Naive thymus-derived CD8-positive, alpha-beta T cell (primary cell): ENCODE measurements at places on chromosomes 4 and X. TPM values are rescaled to one million over a fixed set of nuclear protein-coding genes. Genes with fewer than 3 reads are reported as not detected.

DNA sequence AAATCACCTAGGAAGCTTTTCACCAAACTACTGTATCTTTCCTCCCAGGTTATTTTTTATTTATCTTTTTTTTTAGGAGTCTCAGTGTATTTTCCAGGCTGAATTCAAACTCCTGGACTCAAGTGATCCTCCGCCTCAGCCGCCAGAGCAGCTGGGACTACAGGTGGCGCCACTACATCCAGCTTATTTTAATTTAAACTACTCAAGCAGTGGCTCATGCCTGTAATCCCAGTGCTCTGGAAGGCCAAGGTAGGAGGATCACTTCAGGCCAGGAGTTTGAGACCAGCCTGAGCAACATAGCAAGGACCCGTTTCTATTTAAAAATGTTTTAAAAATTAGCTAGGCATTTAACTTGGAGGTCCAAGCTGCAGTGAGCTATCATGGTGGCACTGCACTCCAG lies 37.8 kb downstream of the LEF1 start:
- no peak for DNase-seq

DNA sequence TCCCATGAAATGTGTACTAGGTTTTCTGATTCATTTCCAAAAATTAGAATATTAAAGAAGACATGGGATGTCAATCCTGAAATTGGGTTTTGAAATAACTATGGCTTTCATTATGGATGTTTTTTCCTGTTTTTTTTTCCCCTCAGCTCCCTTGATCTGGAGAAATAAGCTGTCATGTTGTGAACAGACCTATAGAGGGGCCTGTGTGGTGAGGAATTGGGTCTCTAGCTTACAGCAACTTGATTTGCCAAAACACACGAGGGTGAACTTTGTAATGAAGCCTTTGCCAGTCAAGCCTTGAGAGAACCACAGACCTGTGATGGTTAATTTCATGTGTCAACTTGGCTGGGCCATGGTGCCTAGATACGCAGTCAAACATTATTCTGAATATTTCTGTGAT lies 2413.6 kb downstream of the PCDH7 start:
- no peak for DNase-seq

DNA sequence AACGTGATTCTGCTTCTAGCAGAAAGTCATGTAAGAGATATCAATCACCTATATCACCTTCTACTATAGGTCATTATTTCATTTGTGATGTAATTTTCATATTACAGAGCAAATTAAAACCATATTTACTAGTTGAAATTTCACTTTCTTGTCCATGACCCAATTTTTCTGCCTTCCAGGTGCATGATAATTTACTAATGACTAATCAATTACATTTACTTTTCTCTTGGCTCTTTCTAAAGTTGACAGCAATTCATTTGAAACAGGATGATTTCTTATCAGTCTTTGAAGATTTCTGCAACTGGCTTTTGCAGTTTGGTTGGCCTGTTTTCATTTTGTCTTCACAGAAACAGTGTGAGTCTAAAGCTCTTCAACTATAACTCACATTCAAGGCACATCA lies 81.4 kb downstream of the ZAR1 start:
- no peak for DNase-seq

The LEF1 gene
- total RNA-seq: 859 TPM

GRCh38 chrX:17529151-17529745 lies 154.2 kb downstream of the NHS start:
- no peak for DNase-seq

The GEMIN8 gene
- total RNA-seq: 10.2 TPM

The PPP1R3F gene
- 14.8 TPM for total RNA-seq

The NLGN3 gene
- total RNA-seq: 3.1 TPM

The CABS1 gene
- total RNA-seq: not detected

The TASL gene
- total RNA-seq: 1.8 TPM

GRCh38 chr4:88752754-88753153 lies 55.1 kb upstream of the NAP1L5 start:
- DNase-seq: no peak

The CXCL11 gene
- not detected for total RNA-seq
